ENCODE measurements at places on chromosomes 12 and 14.

DNA sequence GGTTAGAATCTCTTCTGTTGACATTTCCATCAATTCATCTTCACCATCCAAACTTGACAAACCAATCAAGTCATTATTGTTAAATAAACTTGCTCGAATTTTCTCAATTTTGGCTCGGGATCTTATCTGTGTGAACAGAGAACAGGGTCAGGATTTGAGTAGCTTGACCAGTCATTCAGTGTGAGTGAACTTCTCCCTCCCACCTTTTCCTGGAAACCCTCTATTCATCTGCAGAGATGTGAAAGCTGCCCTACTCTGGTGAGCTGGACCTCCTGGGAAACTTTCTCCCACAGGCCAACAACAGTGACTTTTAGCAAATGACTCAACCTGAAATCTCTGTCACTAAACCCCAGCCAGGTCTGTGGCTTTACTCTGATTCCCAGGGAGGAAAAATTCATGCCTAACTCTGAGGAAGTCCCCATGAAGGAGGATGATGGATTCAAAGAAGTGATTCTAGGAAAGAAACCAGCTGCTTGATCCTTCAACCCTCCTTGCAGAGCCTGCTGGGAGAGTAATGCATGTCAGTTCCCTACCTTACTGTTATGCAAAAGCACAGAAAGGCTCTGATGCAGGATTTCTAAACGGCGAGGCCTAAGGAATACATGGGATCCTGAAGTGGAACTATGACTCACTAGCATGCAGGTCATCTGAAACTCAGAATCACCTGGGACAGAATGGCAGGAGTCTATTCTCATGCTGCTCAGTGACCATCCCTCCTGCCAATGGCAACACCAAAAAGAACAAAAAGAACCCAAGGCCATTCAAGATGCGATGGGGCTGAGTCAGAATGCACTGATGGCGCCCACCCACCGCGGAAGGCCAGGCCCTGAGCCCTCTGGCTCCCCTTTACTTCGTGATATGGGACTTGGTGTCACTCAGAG, 58.0 kb downstream of the TRAFD1 start:
- no peak for DNase-seq

GRCh38 chr14:68856572-68856971, 63.7 kb upstream of the ZFP36L1 start:
- no peak for DNase-seq

GRCh38 chr12:86914721-86915120, 658.5 kb upstream of the MGAT4C start:
- DNase-seq: no peak

- DNase-seq: no peak
These were observed 5.1 kb downstream of the KRT85 start for GRCh38 chr12:52362118-52362726.

- peak; percentile 83 for DNase-seq
These were observed 261 bp upstream of the RNU7-1 start for GRCh38 chr12:6943389-6943721.

- DNase-seq: peak; percentile 50
These were observed 16.4 kb downstream of the MLXIP start for GRCh38 chr12:122094735-122095631.

DNA sequence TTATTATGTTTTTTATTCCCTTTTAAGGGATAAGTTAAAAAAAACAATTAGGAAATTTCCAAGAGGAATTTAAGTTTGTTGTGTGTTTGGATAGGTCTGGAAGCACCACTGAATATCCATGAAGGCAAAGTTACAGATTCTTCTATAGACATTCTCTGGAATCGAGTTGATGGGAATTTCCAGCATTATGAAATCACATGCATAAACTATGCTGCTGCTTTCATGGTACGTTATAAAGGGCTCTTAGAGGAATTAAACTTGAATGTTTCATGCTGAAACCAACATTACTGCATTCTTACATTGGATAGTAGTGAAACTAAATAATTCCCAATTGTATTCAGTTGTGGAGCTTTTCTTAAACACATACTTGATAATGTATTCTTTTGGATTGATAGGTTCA, 21.5 kb upstream of the PTPRQ start:
- no peak for DNase-seq

DNA sequence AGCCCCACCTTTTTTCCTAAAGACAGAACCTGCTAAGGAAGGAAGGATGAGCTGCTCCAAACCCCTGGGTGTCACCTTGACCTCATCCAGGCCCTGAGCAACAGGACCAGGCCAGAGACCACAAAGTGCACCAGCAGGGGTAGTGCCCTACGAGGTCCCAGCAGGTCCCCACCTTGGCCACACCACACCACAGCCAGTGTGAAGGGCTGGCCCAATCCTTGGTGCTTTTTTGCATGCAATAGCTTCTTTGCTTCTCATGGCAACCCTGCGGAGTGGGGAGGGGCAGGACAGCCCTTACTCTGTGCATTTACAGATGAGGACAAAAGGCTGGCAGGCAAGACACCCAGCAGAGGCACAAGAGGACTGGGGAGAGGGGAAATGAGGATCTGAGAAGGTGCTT, 352.6 kb downstream of the BCL11B start:
- DNase-seq: no peak

- DNase-seq: no peak
These were observed 143.6 kb upstream of the CRY1 start for GRCh38 chr12:107236824-107237511.

GRCh38 chr14:61332658-61333029, 11.3 kb downstream of the PRKCH start:
- DNase-seq: no peak

DNA sequence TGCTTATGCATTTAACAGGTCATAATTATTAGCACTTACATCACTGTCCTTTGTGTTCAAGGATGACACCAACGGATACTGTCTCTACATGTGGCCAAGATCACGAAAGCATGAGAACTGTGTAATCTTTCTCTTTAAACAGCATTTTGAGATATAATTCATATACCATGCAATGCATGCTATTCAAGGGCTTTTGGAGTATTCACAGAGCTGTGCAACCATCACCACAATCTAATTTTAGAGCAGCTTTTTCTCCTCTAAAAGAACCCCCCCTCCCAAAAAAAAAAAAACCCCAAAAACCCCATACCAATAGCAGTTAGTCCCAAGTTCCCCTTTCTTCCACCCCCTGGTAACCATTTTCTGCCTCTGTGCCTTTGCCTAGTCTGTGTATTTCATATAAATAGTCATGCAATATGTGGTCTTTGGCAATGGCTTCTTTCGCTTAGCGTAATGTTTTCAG, 60.6 kb downstream of the SPRING1 start:
- DNase-seq: no peak

DNA sequence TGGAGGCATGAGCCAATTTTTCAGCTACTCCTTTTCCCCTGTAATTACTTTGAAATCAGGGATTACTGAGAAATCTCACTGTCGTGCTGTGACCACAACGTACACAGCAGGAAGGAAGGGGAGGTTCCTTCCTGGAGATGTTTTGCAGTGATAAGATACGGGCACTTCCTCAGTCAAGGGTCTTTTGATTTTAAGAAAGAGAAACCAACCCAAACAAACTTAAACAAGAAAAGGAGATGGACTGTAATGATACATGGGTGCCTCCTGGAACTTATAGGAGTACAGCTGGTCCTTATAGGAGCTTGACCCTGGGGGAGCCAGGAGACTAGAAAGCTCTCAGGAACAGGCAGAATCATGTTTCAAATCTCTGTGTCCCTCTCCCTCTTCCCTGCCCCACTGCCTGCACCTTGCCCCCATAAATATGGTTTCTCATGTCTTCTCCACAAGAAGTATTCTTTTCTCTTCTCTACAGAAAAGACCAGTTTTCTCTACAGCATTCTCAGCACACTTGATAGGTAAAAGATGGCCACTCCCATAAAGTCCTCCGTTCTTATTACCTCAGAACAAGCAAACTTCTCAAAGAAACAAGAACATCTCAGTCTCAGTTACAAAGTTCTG, 281.1 kb upstream of the AMIGO2 start:
- DNase-seq: no peak

DNA sequence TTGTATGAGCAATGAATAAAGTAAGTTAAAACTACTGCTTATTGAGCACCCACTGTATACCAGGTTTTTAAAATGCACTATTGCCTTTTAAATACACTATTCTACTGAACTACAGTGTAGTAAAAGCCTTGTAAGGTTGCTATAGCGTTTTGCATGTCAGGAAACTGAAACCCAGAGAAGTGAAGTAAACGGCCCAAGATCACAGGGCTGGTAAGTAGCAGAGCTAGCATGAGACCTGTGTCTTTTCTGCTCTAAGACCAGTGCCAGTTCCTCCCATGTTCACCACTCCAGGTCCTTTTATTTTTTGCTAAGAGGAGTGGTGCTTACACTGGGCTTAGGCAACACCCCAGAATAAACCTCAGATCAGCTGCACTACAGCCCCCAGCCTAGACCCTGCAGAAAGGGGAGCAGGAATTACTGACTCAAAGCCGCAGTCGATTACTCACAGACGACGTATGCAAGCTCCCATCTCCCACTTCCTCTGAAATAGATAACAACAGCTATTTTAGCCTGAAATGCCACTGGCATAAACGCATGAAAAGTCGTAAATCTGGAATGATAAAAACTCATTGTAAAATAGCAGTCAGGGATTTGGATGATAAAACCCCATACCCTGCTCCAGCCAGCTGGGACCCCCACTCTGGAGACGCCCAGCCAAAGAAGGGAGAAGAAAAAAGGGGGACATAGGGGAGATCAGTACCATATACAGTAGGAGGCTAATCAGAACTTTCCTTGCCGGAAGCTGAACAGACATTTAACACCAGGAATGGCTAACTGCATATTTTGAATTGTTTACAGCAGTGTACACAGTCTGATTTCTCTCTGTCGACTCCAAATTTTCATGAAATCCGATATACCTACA, 108.3 kb downstream of the NUAK1 start:
- DNase-seq: no peak

GRCh38 chr12:132662901-132663755, 24.0 kb downstream of the POLE start:
- DNase-seq: no peak

DNA sequence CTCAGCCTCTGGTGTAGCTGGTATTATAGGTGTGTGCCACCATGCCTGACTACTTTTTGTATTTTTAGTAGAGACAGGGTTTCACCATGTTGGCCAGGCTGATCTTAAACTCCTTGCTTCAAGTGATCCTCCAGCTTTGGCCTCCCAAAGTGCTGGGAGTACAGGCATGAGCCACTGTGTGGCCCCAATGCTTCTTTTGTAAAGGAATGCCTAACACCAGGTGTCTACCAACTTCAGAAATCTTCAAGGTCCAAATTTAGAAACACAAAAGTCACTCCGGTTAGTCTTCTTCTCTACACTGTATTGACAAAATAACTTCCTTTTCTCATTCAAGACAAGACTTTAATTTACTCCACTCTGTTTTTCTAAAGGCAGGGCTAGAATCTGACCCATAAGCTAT, 188.7 kb downstream of the PRKD1 start:
- no peak for DNase-seq

GRCh38 chr12:43988838-43989560, 153.1 kb downstream of the TMEM117 start:
- no peak for DNase-seq

- peak; percentile 30 for DNase-seq
These were observed 55.2 kb downstream of the FOS start for GRCh38 chr14:75333606-75334548.

- DNase-seq: no peak
These were observed 215.0 kb downstream of the KIF26A start for GRCh38 chr14:104353221-104353920.

DNA sequence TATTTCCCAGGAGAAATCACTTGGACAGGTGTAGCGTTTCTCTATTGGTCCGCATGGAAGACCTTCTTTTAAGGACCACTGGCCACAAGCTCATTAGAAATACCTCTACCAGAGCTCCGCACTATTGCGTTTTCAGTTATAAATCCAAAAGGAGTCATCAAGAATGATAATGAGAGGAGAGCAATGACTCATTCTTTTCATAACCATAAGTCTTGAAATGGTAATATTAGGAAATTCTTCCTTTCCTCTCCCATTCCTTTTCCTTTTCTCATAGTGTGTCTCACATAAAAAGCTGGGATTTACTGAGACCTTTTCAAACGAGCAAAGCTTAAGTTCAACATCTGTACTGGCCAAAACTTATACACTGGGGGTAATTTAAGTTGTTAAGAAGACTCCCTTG, 215.7 kb downstream of the CPNE8 start:
- DNase-seq: no peak
